ENCODE measurements at places on chromosomes 1 and 21.

- peak; percentile 11 for DNase-seq
Measured at GRCh38 chr1:35539073-35539823, 18.0 kb downstream of the KIAA0319L start.

DNA sequence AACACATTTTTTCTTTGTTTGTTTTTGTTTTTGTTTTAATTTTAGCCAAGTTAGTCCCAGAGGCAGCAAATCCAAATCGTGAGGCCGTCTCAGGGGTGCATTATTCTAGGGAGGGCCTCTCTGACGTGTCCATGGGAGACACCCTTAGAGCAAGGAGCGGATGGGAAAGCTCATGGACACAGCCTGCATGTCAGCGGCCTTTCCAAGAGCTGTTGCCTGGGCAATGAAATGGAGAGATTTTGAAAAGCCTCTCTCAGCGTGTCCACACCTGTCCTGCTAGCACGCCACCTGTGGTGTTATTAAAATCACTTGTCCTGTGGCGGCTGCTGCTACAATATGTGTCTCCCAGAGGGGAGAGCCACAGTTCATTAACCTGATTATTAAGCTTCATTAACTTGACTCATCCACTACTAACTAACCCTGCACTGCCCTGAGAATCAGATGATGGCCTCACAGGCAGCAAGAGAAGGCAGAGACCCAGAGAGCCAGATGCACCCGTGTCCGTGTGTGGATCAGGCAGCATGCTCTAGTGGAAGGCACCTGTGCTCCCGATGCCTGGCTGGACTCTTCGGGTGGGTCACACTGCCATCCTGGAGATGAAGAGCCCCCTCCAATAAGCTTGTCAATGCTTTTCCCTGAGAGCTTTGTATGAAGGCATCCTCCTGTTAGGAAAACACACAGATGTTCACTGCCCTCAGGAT lies 133.3 kb downstream of the PGBD5 start:
- DNase-seq: no peak

GRCh38 chr1:5577255-5578040 lies 414.8 kb downstream of the NPHP4 start:
- DNase-seq: no peak

GRCh38 chr1:32335535-32335789 lies 571 bp downstream of the MARCKSL1 start:
- no peak for DNase-seq

- no peak for DNase-seq
Measured at GRCh38 chr1:19122668-19123067, 87.4 kb downstream of the UBR4 start.

GRCh38 chr1:165257969-165258459 lies 98.5 kb downstream of the LMX1A start:
- peak; percentile 62 for DNase-seq

DNA sequence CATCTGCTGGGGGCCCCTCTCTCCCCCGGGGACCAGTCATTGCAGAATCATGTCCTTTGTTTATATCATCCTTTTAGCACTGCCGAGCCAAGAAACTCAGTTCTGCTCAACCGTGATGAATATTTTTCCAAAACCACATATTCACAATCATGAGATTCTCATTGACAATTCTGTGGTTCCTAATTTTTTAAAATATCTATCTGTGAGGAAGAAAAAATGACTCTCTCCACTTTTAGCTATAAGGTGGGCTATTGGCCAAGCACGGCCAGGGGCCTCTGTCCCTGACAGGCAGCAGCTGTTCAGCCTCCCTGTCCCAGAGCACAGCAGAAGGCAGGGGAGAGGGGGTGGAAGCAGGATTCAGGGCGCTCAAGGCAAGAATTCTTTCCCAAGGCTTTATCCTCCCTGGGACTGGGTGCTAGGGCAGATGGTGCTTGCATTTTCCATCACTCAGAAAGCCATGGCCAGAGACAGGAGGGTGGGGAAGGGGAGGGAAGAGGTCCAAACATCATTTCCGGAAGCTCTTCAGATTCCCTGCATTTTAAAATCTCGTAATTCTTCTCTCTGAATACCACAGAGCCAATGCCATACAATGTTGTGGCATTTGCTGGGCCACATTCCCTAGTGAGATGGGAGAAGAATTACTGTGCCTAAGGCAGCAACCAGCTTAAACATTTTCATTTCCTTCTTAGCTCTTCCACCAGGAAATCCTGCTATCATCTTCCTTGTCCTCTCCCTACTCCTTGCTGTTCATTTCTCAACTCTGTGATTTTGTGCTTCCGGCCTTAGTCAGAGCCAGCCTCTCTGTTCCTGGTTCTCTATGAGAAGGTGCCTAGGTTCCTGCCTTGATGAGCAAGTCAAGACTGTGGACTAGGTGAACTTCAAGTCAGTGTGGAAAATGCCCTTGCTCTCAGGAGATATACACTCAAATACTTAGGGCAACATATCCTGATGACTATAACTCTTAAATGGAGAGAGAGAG lies 60.3 kb downstream of the KCNJ6 start:
- DNase-seq: peak; percentile 55

DNA sequence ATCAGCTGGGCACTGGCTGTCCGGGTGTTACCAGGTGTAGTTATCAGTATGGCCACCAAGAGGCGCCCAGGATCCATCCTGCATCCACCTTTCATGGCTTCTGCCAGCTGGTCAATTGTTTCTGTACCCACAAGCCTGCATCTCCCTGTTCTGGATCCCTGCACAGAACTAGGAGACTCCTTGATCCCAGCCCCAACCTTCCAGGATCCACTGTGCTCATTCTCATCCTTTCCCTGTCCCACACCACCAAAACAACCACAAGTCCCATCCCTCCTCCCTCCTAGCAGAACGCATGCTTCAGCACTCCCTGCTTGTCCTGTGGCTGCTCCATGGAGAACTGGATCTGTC lies 27.2 kb upstream of the FOXE3 start:
- peak; percentile 70 for DNase-seq

All from A172 (cell line).